ENCODE measurements at places on chromosomes 12 and 14.
A peak's percentile ranks its signal among the peaks of the same experiment; 100 is the strongest.

DNA sequence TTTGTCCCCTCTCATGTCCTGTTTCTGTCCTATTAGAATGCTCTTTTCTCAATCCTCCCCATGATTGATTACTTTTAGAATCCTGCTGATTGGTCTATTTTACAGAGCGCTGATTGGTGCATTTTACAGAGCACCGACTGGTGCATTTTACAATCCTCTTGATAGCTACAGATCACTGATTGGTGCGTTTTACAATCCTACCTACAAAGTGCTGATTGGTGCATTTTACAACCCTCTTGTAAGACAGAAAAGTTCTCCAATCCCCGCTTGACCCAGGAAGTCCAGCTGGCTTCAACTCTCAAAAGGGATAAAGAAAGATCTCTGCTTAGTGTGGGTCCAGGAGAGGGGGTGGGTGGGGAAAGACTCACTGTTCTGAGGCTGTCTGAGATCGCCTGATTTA lies 71.3 kb downstream of the DHRS2 start:
- DNase-seq = no peak

DNA sequence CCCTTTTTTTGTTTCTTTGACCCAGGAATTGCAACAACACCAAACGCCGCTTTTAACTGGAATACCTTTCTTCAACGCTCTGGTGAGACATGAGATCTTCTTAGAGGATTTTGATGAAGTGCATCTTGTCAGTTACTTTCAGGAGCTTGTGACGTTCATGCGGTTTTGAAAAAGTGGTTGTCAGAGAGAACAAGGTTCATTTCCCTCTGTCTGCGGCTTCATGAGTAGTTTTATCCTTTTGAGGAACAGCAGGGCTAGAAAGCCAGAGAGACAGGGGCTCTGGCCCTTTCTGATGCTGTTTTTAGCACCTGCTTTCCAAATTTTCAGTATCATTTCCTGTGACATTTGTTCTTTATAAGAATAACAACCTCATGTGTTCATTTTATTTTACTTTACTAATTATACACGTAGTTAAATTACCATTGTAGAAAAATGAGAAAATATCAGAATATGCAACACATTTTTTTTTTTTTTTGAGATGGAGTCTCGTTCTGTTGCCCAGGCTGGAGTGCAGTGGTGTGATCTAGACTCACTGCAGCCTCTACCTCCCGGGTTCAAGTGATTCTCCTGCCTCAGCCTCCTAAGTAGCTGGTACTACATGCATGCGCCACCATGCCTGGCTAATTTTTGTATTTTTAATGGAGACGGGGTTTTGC lies 61.8 kb downstream of the GLT1D1 start:
- no peak for DNase-seq

GRCh38 chr12:124395284-124395752 lies 100.4 kb downstream of the RFLNA start:
- no peak for DNase-seq

- peak; percentile 26 for DNase-seq
These were observed 111.9 kb downstream of the PAX9 start for GRCh38 chr14:36773558-36773957.

DNA sequence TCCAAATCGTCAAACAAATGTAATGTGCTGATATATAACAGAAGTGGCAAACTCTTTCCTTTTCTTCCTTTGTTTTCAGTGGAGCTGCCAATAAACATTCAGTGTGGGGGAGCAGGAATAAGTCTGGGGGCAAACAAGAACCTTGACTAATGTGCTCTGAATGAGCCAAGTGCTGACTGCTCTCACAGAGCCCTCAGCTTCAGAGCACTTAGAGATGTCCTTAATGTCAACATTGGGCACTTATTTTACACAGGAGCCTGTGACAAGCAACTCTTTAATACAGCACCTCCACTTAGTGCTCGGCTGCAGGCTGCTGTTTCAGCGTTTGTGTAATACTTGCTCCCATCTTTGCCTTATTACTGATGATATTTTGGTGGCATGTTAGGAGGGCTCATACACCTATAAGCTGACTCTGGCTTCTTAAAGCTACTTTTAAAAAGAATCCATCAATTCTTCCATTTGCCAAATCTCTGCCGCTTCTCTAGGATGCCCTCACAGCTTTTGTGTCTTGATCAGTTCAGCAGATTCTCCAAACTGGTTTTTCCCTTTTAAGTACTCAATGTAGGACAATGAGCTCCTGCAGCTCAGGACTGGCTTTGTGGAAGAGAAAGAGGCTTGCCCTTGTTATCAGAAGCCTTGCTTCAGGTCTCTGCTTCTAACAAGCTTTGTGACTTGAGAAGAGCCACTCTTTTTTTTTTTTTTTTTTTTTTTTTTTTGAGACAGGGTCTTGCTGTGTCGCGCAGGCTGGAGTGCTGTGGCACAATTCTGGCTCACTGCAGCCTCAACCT lies 206.6 kb downstream of the MON2 start:
- DNase-seq = no peak

- DNase-seq = no peak
These were observed 86.9 kb upstream of the IGF1 start for GRCh38 chr12:102567031-102567985.

DNA sequence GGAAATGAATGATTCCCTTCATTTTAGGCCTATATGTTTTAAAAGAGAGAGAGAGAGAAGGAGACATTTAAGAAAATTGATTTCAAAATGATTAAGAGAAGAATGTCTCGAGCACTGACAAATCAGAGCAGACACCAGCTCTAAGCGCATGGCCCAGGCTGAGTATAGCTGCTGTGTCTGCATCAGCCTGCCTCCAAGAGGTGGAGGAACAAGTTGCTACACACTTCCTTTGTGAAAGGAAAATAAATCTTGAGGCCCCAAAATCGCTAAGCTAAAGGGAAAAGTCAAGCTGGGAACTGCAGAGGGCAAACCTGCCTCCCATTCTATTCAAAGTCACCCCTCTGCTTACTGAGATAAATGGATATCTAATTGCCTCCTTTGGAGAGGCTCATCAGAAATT lies 728.7 kb upstream of the TMEM132C start:
- no peak for DNase-seq

DNA sequence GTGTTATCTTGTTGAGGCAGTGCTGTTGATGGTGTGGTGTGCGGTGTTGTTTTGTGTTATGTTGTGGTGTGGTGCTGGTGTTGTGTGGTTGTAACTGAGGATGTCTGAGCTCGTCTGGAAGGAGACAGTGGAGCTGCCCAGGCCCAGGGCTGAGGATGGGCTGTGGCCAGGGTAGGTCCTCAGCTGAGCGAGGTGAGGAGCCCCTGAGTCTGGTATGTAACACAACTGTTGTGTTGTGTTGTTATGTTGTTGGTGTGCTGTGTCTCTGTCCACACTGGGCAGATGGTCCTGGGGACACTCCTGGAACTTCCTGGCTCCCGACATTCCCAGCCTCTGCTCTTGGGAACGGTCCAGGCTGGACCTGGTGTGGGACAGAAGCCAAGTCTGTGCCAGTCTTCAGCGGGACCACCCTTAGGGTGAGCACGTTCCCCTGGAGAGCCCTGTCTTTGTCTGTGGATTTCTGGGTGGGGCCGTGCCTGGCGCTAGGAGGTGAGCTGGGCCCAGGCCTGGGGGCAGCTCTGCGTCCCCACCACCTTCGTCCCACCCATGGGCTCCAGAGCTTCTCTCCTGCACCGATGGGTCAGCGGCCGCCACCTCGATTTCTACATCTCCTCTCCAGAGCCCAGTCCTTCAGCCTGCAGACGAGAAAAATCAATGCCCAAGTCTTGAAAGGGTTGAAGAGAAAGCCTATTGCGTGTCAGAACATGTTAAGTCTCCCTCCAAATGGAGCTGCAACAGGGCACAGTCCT lies 27.4 kb upstream of the SFSWAP start:
- no peak for DNase-seq

GRCh38 chr12:1189163-1189562 lies 198.1 kb downstream of the ERC1 start:
- DNase-seq = peak; percentile 64

DNA sequence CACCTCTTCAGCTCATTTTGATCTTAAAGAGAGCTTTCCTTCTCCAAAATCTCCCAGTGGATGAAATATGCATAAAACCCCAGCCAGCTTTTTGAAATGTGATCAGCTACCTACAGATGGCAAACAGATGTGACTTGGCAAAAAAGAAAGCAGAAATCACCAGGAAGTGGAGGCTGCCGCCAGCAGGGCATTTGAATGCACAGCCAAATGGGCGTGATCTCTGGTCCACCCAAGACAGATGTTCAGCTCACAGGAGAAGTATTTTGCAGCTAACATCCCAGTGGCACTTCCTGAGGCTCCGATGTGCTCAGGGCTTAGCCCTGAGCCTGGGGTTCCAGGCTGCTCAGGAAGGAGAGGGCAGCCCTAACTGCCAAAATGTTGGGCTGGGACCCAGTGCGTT lies 78.3 kb downstream of the LGMN start:
- DNase-seq = no peak

DNA sequence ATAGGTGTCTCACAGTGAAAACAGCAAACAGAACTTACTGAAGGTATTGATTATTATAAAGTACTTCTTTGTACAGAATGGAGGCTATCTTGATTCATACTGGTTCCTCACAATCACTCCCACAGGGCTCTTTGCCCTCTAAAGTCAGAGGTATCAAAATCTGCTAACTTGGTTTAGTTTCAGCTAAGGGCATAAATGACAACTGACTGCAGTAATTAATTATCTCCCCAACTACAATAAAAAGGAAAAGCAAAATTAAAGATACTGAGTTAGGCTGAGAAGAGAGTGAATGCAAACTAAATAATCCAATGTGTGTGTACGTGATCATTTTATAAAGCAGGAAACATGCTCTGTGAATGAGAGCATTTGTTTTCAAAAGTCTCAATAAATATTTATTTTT lies 338.7 kb downstream of the ACSS3 start:
- no peak for DNase-seq

GRCh38 chr12:113684908-113685782 lies 213.5 kb upstream of the LHX5 start:
- DNase-seq = no peak

GRCh38 chr14:77318006-77318553 lies 2.6 kb downstream of the POMT2 start:
- no peak for DNase-seq

GRCh38 chr14:99755629-99756603 lies 37.3 kb upstream of the EML1 start:
- DNase-seq = peak; percentile 34

- DNase-seq = no peak
These were observed 139.8 kb upstream of the SRRM4 start for GRCh38 chr12:118841588-118841987.

DNA sequence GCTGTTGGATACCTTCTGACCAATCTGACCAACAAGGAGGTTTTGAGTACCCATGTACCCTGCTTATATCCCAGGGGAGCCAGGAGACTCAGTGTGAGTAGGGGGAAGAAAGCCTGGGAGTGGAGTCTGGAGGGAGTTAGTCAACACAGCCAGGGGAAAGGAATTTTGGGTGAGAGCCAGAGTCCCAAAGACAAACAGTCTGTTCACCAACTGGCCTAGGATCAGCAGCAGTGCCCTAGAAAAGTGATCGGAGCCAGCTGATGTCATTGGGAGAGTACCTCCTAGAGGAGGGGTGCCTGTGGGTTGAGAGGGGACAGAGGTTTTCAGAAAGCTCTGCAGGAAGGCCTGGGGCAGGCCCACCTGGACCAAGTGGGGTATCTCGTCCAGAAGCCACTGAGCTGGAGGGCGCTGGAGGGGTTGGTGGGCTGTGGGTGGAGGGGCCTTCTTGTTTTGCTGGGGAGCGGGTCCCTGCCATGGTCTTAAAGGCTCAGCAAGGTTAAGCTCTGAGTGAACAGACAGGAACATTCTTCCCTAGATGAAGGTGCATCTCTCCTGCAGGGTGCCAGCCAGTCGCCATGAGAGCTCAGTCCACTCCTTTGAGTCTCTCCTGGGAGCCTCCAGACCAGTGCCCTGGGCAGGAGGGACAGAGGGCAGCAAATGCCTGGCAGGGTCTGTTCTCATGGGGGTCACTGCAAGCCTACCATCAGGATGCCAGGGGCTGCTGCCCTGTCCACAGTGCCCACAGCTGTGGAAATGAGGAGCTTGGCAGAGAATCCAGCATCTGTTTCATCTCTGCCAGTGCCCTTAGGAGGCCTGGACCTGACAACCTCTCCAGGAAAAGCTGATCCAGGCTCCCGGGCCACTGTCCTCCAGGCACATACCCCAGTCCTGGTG lies 63.6 kb downstream of the CHGA start:
- DNase-seq = no peak

- no peak for DNase-seq
These were observed 97.3 kb downstream of the NCOR2 start for GRCh38 chr12:124470139-124470538.

DNA sequence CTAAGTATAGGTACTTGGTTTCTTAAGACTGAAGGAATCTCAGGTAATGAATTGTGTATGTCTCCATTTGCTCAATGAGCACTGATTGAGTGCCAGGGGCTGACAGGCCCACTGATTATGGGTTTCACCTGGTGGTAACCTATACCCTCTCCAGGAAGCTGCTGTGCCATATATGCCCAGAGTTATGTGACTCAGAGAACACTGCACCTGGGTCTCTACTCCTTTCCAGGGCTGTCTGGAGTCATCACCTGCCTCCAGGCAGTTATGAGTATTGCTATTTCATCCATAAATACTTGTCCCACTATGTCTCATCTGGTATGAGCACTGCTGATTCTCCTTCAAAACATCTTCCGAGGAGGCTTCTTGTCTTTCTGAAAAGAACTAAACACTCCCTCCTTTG lies 692.9 kb downstream of the BCL11B start:
- DNase-seq = peak; percentile 57

- no peak for DNase-seq
These were observed 166.9 kb upstream of the DIO2 start for GRCh38 chr14:80378084-80378690.

DNA sequence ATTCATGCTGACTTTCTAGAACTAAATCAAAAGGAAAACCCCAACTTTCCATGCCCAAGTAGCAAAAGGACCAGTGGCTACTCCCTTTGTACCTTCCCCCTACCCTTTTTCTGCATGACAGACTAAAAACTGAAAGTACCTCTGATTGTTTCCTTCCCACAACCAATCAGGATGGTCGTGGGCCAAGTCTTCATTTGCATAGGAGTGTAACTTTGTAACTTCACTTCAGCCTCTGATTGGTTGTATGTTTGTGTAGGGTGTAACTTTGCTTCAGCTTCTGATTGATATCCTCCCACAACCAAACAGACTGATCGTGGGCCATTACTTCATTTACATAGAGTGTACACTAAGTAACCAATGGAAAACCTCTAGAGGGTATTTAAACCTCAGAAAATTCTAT lies 96.5 kb downstream of the DENND5B start:
- no peak for DNase-seq
